CD4-positive, alpha-beta T cell (primary cell): ENCODE measurements at places on chromosomes 11 and 22.
A peak's percentile ranks its signal among the peaks of the same experiment; 100 is the strongest.

- H3K4me3 ChIP-seq: no peak overlapping the region
- no peaks in the 10 kb centered on the region for H3K27me3 ChIP-seq
- peak overlapping the region; percentile 25 for H3K27ac ChIP-seq
- peaks cover 15% of the 10 kb centered on the region for H3K36me3 ChIP-seq
Measured at GRCh38 chr22:44179989-44180705, 578 bp upstream of the PARVG start.

DNA sequence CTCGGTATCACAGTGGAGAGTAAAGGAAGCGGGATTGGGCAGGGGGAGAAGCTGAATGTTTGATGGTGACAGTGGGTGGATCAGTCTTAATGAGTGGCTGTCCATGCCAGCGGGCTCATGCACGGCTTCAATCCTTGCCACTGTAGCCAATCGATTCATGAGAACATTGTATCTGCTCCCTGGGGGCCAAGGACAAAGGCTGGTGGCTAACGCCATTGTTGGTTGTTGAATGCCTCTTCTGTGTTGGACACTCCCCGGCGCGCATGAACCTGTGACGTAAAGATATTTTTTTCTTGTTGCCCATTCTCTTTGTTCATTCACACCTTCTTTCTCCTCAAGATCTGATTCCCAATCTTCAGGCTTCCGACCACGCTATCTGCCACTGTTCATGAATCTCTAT lies 20.9 kb upstream of the ATXN10 start:
- no peaks in the 10 kb centered on the region for H3K27me3 ChIP-seq
- H3K27ac ChIP-seq: no peak overlapping the region
- no peak overlapping the region for H3K4me3 ChIP-seq
- DNase-seq: no peak

- no peak within 1 kb of the TSS for H3K27ac ChIP-seq
- H3K4me1 ChIP-seq: peaks cover 18% of the 10 kb centered on the region
- peaks cover 39% of the 10 kb centered on the region for H3K27me3 ChIP-seq
Measured at GRCh38 chr11:69013009-69013951, at the start of gene MRGPRF. Gene MRGPRF (minus strand): TSS chr11:69013246. CDS start chr11:69009901, 3,345 bp downstream.

DNA sequence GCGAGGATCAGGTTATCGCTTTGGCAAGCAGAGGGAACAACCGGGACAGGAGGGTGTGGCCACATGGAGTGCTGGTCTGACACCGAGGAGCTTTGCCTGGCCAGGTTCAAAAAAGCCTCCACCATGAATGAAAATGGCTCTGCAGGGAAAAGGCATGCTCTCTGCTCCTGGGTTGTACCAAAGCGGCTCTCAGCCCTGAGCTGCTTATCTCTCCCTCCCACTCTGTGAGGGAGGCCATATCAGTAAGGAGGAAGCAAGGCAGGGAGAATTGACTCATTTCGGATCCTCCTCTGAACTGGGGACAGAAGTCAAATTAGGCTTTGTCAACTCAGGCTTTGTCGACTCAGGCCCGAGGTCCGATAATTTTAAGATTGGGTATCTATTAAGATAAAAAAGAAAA lies 82.9 kb upstream of the CRTAM start:
- H3K27ac ChIP-seq: no peak overlapping the region
- DNase-seq: no peak
- peaks cover 34% of the 10 kb centered on the region for H3K4me1 ChIP-seq
- no peaks in the 10 kb centered on the region for H3K27me3 ChIP-seq

DNA sequence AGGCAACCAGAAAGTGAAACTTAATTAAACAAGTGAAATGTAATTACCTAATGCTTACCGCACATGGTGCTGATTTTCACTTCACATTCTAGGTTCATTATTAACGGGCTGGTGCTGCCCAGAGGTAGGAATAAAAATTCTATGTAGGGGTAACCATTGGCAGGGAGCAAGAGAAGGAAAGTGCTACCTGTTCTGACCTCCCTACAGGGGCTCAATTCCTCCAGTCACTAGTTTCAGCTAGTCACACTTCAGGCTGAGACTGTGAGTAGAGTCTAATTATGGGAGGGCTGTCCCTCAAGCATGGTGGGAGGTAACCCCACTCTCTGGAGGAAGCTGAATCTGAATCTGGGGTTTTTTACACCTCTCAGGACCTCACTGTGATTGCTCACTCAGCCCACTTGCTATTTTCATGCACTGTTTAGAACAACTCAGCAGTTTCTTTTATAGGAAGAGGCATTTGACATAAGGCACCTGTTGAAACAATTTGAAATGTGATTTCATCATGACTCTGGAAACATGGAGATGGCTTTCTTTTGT lies 75.4 kb downstream of the MAML2 start:
- H3K27ac ChIP-seq: peak overlapping the region; percentile 43
- H3K4me3 ChIP-seq: peak overlapping the region; percentile 25
- DNase-seq: no peak
- peaks cover 25% of the 10 kb centered on the region for H3K4me1 ChIP-seq
- peaks cover 10% of the 10 kb centered on the region for H3K36me3 ChIP-seq
